Prostate gland (tissue), 2 donors: ENCODE measurements at places on chromosomes 3 and 15. TPM values are rescaled to one million over a fixed set of nuclear protein-coding genes. Genes with fewer than 3 reads are reported as not detected.
A peak's percentile ranks its signal among the peaks of the same experiment; 100 is the strongest.

Gene DNAH12
- total RNA-seq = 1.8 TPM

Gene MAGEL2
- 3.1 TPM for total RNA-seq

DNA sequence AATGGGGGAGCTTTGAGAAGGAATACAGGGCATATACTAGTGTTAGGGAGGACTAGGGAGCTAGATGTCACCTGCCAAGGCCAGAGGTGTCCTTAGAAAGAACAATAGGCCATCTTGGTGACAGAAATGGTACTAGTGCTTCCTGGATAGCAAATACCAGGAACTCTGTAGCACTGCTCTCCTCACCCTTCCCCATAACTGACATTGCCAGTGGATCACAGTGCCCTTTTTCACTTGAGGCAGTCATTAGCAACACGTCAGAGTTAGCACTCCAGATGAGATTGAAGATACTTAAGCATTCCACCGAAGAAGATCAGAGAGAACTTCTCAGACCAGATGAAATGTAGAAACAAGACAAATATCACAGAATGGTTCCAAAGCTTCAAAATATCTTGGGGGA, 103.1 kb upstream of the PDZRN3 start:
- no peaks in the 10 kb centered on the region for H3K36me3 ChIP-seq
- no peaks in the 10 kb centered on the region for H3K27me3 ChIP-seq
- no peaks in the 10 kb centered on the region for H3K4me1 ChIP-seq
- no peak overlapping the region for H3K27ac ChIP-seq

GRCh38 chr3:4748127-4748526, 231.1 kb upstream of the BHLHE40 start:
- no peak for DNase-seq
- H3K27me3 ChIP-seq = no peaks in the 10 kb centered on the region

GRCh38 chr3:14238356-14238755, 59.7 kb downstream of the LSM3 start:
- DNase-seq = no peak
- H3K27me3 ChIP-seq = no peaks in the 10 kb centered on the region
- no peak overlapping the region for H3K27ac ChIP-seq
- no peak overlapping the region for H3K4me3 ChIP-seq
- H3K36me3 ChIP-seq = no peaks in the 10 kb centered on the region

DNA sequence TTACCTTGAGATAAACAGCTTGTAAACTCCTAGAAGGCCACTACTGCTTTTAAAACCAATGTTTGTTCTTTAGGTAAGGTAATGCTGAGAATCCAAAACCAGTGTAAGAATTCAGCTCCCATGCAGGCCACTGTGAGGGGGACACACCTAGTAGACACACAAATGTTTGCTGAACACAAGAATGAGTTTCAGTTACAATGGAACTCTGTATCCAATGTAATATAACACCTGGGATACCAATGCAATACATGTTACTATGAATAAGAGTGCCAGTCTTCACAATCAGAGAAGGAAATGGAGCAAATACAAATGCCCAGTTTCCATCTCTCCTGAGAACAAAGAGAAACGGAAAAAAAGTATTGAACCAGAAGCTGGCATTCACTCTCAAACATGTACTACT, 65.9 kb downstream of the IGF2BP2 start:
- H3K36me3 ChIP-seq = no peaks in the 10 kb centered on the region
- H3K27me3 ChIP-seq = peaks cover 3% of the 10 kb centered on the region
- H3K4me1 ChIP-seq = no peaks in the 10 kb centered on the region
- H3K4me3 ChIP-seq = no peak overlapping the region

DNA sequence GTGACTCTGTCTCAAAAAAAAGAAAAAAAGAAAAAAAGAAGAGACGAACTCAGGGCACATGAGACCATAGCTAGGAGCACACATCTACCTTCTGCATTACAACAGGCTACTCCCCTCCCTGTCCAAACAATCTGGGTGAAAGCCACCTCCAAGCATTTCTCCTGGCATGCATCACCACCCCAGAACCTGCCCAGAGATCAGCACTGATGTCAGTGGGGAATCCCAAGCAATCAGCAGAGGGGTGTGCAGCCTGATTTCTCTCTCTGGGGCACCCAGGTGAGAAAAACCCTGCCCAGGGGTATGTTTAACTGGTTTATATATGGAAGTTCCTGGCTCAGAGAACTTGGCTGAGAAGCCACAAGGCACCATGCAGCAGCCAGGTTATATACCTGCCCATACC, 59.4 kb downstream of the CDC25A start:
- H3K27me3 ChIP-seq = no peaks in the 10 kb centered on the region
- no peak overlapping the region for H3K4me3 ChIP-seq
- DNase-seq = no peak
- H3K27ac ChIP-seq = no peak overlapping the region
- H3K4me1 ChIP-seq = no peaks in the 10 kb centered on the region
- no peaks in the 10 kb centered on the region for H3K36me3 ChIP-seq

DNA sequence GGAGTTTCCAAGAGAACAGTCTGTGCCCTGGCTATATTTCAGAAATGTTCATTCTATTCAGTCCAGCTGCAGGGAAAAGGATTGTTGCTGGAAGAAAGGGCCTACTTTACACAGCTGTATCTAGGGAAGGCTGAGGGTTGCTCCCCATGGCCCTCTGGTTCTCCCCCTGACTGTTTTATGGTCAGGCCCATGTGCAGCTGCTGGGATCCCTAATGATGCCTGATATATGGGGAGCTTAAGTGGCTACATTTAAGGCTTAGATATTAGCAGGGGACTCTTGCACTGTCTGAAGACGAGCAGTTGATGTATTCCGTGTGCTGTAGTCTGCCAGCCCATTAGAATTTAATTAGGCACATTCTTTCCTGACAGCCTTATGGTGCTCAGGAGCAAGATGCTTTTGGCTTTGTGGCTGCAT, 72.0 kb downstream of the FAM43A start:
- H3K27me3 ChIP-seq = no peaks in the 10 kb centered on the region
- no peak overlapping the region for H3K4me3 ChIP-seq
- no peak for DNase-seq
- no peaks in the 10 kb centered on the region for H3K4me1 ChIP-seq

GRCh38 chr3:3782457-3782856, 16.8 kb upstream of the LRRN1 start:
- H3K4me3 ChIP-seq = no peak overlapping the region
- no peak overlapping the region for H3K27ac ChIP-seq
- H3K27me3 ChIP-seq = no peaks in the 10 kb centered on the region
- H3K4me1 ChIP-seq = no peaks in the 10 kb centered on the region

DNA sequence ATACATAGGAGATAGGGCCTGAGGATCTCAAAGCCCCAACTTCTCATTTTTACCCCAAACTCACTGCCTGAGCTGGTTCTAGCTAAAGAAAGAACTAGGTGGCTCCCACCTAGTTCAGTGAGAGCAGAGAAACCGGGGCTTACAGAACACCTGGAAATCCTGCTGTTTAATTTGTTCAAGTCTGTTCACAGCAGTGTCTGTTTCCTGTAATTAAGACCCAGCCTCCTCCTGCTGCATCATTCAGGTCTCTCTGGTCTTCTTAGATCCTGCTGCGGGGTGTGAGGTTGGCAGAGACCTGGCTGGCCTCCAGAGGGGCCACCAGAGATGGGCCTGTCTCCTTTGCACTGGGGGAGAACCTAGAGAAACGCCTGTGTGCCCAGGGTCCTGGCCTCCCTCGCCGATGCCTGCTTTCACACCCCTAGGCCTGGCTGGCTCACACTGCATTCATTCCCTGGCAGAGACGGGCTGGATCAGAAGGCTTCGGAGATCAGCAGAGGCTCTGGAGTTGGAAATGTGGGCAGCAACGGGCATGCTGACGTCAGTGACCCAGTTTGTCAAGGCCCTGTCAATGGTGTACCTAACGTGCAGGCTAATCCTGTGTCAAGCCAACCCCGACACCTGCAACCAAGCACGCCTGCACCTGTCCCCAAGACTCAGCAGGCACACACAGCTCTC, 4.9 kb upstream of the CHRNA3 start:
- H3K4me1 ChIP-seq = no peaks in the 10 kb centered on the region
- DNase-seq = no peak

DNA sequence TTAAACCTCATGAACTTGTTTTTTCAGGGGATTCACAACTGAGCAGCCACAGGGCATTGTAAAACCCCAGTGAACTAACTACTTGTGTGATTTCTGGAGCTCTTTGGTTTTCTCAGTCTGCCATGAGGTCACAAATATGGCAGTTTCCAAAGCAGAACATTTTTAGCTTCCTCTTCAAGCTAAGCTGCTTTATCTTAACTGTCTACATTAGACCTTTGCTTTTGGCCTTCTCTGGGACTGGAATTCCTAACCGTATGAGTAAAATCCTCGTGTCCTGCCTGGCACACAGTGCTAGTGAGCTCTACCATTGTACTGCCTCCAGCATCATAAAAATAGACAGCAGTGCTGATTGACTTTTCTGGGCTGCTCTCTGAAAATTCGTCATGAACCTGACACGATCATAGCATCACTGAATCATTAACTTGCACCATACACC, 22.1 kb downstream of the CDIN1 start:
- no peaks in the 10 kb centered on the region for H3K36me3 ChIP-seq
- H3K27ac ChIP-seq = peak overlapping the region; percentile 17
- H3K4me1 ChIP-seq = no peaks in the 10 kb centered on the region
- no peaks in the 10 kb centered on the region for H3K27me3 ChIP-seq
- no peak for DNase-seq

GRCh38 chr3:172232579-172233212, 193.3 kb downstream of the FNDC3B start:
- no peak overlapping the region for H3K4me3 ChIP-seq
- DNase-seq = no peak

GRCh38 chr3:58683466-58683865, 16.9 kb upstream of the FAM3D start:
- H3K36me3 ChIP-seq = no peaks in the 10 kb centered on the region
- H3K4me3 ChIP-seq = no peak overlapping the region
- no peaks in the 10 kb centered on the region for H3K27me3 ChIP-seq
- no peak for DNase-seq
- no peak overlapping the region for H3K27ac ChIP-seq

DNA sequence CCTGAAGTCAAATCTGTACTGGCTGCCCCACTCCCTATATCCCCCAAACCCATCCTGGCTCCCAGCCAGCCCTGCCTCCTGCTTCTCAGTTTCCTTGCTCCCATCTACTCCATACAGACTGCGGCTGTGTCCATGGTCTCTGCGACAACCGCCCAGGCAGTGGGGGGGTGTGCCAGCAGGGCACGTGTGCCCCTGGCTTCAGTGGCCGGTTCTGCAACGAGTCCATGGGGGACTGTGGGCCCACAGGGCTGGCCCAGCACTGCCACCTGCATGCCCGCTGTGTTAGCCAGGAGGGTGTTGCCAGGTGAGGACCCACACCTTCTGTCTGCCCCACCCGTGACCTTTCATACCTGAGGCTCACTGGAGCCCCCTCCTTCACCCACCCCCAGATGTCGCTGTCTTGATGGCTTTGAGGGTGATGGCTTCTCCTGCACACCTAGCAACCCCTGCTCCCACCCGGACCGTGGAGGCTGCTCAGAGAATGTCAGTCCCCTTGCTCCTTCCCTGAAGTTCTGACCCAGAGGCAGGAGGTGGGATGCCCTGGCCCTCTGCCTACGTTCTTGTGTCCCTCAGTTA, 14.7 kb downstream of the STAB1 start:
- H3K4me3 ChIP-seq = no peak overlapping the region
